ENCODE measurements at places on chromosomes 1 and 21.

GRCh38 chr1:84174051-84174556 lies 30.0 kb downstream of the PRKACB start:
- peak; percentile 44 for DNase-seq

GRCh38 chr1:147072482-147073432 lies 99.5 kb downstream of the PRKAB2 start:
- no peak for DNase-seq

GRCh38 chr1:51784997-51785421 lies 93.5 kb downstream of the NRDC start:
- DNase-seq: no peak

- no peak for DNase-seq
Observed at GRCh38 chr1:93585059-93585966, 96.3 kb downstream of the BCAR3 start.

GRCh38 chr1:37403166-37403565 lies 71.2 kb upstream of the ZC3H12A start:
- DNase-seq: no peak

DNA sequence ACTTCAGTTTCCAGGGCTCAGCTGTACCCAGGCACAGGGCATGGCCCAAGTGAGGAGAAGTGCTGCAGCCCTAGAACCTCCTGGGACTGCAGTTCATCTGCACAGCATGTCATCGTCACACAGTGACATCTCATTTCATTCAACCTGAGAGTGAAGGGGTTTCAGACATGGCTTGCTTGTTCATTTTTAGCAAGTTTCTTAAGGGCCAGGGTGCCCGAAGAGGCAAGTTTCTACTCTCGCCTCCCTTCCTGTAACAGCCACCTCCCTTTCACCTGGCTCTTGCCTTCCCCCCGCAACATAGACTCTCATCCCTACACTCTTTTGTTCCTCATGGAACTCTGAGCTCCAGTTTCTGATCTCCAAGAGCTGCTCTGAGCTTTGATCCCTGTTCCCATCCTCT lies 108.1 kb downstream of the C1orf21 start:
- DNase-seq: no peak

GRCh38 chr1:209673631-209674417 lies 1.4 kb upstream of the G0S2 start:
- DNase-seq: no peak

- no peak for DNase-seq
Observed at GRCh38 chr1:27527890-27528817, 38.2 kb upstream of the WASF2 start.

- no peak for DNase-seq
Observed at GRCh38 chr21:14251336-14251735, 35.4 kb downstream of the RBM11 start.

DNA sequence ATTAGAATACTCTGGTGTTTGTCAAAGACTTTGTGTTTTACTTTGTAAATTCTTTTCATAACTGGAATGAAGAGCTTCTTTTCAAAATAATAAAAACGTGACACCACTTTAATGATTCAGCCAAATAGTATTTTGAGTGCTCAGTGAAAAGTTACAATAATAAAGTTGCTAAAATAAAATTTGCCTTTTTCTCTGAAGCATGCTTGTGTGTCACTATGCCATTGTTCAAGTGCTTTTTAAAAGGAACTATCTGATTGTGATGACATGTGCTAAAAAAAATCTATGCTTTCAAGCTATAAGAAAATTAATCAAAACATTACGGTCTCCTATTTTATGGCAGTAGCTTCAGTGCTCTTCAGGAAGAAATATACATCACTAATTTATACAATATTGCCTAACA lies 1290.5 kb upstream of the B3GALT2 start:
- peak; percentile 73 for DNase-seq

GRCh38 chr1:57134803-57135202 lies 169.0 kb upstream of the C8B start:
- DNase-seq: no peak

- DNase-seq: no peak
Observed at GRCh38 chr1:226223786-226224244, 351 bp downstream of the MIXL1 start.

DNA sequence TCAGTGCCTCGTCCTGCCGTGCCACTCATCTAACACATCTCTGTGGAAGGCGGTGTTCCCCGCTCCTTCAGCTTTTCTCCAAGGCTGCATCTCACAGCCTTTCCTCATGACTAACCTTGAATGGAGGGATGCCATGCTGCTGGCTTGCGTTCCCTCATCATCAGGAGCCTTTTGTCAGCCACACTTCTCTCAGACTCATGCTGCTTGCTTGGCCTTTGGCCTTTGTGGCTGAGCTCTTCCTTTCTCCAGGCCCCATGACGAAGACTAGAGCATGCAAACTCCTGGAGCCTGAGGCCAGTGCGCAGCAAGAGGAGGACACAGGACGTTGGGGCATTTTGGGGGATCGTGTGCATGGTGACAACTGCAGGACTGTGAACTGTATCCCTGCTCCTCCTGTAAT lies 70.8 kb downstream of the SYT2 start:
- no peak for DNase-seq

GRCh38 chr1:239574112-239574511 lies 187.7 kb downstream of the CHRM3 start:
- no peak for DNase-seq

- DNase-seq: no peak
Observed at GRCh38 chr1:64472805-64473204, 2.9 kb downstream of the CACHD1 start.

- DNase-seq: no peak
Observed at GRCh38 chr1:69657971-69658370, 90.2 kb downstream of the LRRC7 start.

Data from fibroblast of skin of left quadriceps (primary cell).